Stimulated activated CD8-positive, alpha-beta memory T cell treated with anti-CD3 and anti-CD28 coated beads, Interleukin-15, amount 100 ng/mL, for 48 hours (primary cell): ENCODE measurements at places on chromosomes 2 and 18.
A peak's percentile ranks its signal among the peaks of the same experiment; 100 is the strongest.

GRCh38 chr18:23528580-23529472 lies 25.5 kb downstream of the RMC1 start:
- no peak for DNase-seq

GRCh38 chr2:60676706-60677330 lies 79.2 kb upstream of the PAPOLG start:
- DNase-seq = no peak

GRCh38 chr18:3151399-3152264 lies 68.1 kb downstream of the MYOM1 start:
- DNase-seq = no peak

DNA sequence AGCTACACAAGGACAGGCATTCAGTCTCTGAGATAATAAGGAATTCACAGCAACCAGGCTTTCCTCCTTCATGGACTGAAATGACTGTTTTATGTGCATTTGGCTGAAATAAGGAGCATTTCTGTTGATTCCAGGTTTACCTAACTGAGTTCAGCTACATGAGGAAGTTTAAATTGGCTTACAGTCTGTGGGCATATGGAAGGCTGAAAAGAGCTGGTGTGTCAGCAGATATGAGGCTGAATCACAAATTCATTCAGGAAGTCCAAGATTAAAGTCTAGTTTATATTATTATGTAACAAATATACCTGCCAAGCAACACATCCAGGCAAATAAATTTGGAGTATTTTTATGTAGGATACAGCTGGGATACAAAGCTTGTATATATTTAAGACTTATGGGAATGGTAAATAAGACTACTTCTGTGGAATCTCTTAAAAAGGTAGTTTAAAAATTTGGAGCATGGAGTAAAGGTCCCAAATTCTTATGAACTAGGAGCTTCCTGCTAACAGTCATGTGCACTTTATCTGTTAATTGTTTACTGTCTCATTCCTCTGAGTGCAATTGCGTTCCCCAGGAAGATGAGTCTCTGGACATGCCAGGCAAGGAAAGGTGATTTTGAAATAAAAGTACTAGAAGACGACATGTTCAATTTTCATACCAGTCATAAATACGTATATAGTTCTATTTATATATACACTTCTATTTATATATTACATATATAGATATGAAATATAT lies 53.0 kb downstream of the ZC3H8 start:
- DNase-seq = no peak

DNA sequence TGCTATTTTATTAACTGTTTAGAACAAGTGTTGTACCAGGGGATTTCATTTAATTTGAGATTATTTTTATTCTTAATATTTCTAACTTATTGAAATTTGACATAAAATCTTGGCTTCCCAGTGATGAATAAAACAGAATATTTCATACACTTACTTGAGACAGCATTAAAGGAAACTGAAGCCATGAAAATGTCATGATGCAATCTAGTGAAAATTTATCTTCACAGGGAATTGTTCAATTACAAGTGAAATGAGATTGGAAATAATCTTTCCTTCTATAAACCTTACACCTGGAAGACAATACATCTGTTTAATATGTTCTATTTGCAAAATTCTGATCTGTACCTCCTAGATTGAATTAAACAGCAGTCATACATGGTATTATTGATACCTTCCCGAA lies 511.0 kb upstream of the CDH7 start:
- DNase-seq = no peak

DNA sequence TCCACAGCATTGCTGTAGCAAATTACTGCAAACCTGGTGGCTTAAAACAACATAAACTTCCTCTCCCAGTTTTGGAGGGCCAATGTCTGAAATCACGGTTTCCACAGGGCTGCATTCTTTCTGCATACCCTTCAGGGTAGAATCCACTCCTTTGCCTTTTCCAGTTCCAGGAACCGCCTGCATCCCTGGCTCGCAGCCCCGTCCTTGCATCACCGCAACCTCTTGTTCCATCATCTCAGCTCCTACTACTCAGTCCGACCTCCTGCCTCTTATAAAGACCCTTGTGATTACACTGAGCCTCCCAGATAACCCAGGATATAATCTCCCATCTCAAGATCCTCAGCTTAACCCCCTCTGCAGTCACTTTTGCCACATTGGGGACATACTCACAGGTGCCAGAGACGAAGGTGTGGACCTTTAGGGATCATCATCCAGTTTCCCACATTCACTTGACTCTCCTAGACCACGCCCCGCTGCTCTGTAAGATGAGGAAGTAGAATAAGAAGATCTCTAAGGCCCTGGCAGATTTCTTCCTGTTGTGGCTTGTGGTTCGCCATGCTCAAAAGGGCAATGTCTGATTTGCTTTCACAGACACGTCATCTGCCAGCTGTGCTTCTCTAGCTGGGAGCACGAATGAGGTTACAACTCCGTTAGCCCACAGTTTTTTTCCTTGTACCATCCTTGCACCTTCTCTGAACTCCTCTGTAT lies 103.6 kb upstream of the AGAP1 start:
- DNase-seq = peak; percentile 25

DNA sequence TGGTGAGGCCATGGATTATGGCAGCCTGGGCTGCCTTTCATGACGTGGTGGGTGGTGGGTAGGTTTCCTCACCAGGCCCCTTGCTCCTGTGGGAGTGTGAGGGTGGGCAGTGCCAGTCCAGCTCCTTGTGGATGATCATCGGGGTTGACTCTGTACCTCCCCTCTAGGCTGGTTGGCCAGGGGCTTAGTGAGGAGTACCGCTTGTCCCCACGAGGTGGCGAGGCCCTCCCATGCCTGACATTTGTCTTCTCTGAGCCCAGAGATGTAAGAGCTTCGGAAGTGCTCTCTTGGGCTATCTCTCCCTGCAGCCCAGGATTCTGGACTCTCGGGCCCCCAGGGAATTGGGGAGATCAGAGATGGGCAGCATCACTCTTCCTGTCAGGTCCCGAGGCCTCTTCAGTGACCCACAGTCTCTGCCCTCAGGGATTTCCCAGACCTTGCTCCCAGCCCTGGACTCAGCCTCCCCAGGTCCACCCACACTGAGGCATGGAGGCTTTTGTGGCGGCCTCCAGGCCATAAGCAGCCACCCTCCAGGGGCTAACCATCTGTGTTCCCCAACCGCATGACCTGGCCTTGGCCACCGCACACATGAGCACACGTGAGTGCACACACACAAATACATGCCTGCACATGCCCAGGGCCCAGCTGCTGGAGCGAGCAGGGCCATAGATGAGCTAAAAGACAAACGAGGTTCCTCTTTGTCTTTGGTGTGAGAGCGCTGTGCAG lies 6.5 kb downstream of the SPR start:
- DNase-seq = no peak

DNA sequence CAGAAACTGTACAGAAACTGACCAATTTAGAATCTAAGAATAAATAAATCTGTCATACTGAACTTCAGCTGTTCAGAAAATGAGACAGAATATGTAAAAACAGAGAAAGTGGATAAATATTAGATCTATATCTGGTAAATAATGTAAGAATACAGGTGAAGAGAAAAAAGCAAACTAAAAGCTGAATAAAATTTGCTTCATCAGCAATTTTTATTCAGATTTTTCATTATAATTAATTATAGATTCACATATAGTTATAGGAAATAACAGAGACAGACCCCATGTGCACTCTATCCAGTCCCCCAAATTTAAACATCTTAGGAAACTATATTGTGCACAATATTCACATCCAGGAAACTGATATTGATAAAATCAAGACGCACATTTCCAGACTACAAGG lies 299.2 kb downstream of the EXOC6B start:
- no peak for DNase-seq

GRCh38 chr2:224645722-224646121 lies 60.6 kb upstream of the CUL3 start:
- DNase-seq = no peak

DNA sequence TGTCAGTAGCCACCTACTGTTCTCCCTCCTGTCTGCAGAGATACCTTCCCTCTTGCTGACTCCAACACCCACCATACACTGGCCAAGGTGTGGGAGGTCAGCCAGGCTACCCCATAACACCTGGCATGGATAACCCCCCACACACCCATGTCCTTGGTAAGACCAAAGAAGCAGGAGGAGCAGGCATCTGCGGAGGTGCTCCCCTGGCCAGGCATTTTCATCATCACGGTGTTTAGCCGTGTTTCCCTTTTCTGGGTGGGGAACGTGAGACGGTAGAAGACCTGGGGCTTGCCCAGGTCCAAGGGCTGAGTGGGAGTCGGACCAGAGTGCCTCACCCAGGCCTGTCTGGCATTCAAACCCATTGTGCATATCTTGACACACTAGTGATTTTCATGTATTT lies 150.3 kb downstream of the SMAD7 start:
- DNase-seq = no peak

DNA sequence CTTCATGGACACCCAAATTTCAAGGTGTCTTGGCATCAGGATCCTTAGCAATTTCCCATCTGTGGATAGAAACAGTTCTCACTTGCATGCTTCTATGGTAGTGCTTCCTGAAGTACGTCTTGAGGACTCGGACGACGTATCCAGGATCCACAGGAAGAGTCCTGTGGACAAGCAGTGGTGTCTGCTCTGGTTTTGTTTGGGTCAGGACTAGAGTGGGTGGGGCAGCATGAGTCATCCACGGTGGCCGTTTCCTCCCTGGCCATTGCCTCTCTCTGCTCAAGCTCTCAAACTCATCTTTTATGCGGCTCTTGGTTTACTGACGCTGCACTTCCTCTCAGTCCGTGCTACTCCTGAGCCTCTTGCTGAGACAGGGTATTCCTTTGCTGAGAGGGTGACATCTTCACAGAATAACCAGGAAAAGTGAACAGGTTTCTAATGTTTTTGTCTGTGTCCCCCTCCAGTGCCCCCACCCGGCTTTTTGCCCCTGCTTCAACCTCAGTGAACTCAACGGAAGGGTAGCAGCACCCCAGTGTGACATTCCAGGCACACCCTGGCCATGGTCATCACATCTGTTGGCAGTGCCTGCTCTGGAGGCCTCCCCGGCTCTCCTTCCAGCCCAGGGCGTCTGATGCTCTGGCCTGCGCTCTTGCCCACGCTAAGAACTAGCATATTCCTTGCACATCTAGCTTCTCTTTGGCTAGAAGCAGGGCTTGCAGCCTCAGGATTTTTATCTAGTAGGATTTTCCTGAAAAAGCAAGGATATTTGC lies 62.2 kb downstream of the ARMC9 start:
- no peak for DNase-seq

DNA sequence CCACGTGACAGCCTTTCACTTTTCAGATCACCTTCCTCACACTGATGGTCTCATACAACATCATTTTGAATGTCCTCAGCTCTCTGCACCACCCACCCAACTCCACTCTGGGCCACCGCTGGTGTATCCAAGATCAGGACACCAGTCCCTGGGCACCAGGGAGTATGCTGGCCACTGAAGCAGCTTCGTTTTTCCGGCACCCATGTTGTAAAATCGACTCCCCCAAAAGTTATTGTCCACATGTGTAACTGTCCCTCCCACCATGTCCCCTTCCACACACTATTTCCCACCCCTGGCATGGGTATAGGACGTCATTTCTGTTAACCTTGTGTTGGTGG lies 96.4 kb downstream of the TGOLN2 start:
- no peak for DNase-seq

DNA sequence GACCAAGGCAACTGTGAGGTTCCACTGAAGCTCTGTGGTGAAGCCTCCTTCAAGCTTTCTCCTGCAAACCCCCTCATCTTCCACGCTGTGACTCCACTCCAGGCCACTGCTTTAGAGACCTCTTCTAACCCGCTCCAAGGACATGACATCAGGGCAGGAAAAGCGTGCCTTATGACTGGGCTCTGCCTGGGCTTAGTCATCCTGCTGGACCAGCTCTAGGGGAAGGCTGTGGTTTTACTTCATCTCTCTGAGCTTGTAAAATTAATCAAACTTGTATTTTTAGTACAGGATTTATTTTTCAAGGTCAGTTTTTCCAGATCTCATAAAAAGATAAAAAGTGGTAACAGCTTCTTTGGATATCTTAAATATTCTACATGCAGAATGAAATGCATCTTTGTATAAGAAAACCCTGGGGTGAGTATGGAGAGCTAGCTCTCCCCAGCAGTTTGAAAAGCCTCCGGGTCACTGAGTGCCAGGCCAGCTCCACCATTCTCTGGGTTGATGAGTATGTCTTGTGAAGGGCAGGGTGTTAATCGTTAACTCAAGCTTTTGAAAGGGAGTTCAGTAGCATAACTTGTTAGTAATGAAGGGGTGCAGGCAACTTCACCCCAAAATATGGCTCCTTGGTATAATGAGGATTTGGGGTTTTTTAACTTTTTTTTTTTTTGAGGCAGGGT lies 33.1 kb upstream of the YPEL5 start:
- DNase-seq = no peak

- DNase-seq = no peak
Observed at GRCh38 chr2:152171718-152172117, 3.8 kb downstream of the STAM2 start.

DNA sequence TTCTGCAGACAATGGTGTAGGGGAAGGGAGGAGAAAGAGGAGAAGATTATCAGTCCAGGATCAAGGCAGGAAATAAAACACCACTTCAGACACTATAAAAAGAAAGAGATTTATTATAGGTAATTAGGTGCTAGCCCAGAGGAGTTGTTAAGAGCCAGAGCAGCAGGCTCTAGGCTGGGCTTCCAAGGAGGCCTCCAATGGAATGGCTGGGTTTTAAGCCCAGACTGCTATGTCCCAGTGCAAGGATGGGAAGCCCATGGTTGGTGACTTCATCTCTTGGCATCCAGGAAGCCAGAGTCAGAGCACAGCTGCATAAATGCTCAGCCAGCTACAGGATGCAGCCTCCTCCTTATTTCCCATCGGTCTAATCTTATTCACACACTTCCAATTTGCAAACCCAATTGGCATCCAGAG lies 95.6 kb downstream of the LAMA3 start:
- DNase-seq = no peak

GRCh38 chr2:9091811-9092210 lies 88.3 kb upstream of the MBOAT2 start:
- no peak for DNase-seq

GRCh38 chr2:126154256-126154785 lies 501.6 kb upstream of the GYPC start:
- DNase-seq = no peak
